Fibroblast of the aortic adventitia (primary cell): ENCODE measurements at places on chromosomes 2 and 18. TPM values are rescaled to one million over a fixed set of nuclear protein-coding genes. Genes with fewer than 3 reads are reported as not detected.

The LRRTM1 gene
- total RNA-seq, result 0.09 TPM in 1 of 2 replicates, not detected in the other

The TRMT61B gene
- total RNA-seq, result 14.5 and 15.2 TPM in 2 replicates

The SAG gene
- total RNA-seq, result not detected in 2 replicates

The CCDC85A gene
- 0.45 and 1.8 TPM in 2 replicates for total RNA-seq

The RNF125 gene
- total RNA-seq, result 0.65 and 1.6 TPM in 2 replicates

The COMMD1 gene
- 60.7 and 126 TPM in 2 replicates for total RNA-seq

The CYS1 gene
- total RNA-seq, result 3.2 and 7.0 TPM in 2 replicates

The RAB17 gene
- 0.54 and 3.5 TPM in 2 replicates for total RNA-seq

The TWIST2 gene
- 15.8 and 64.1 TPM in 2 replicates for total RNA-seq

The GKN2 gene
- not detected in 2 replicates for total RNA-seq

The UGT1A3 gene
- total RNA-seq, result not detected in 2 replicates

The TBR1 gene
- not detected in 2 replicates for total RNA-seq

The EPB41L3 gene
- 28.0 and 37.3 TPM in 2 replicates for total RNA-seq

The WDR7 gene
- 24.0 and 26.7 TPM in 2 replicates for total RNA-seq

The ARHGAP15 gene
- not detected in 2 replicates for total RNA-seq

The GAREM1 gene
- 2.4 and 5.5 TPM in 2 replicates for total RNA-seq

The MC5R gene
- total RNA-seq, result not detected in 2 replicates

The SKOR2 gene
- not detected in 2 replicates for total RNA-seq

The UGT1A8 gene
- total RNA-seq, result 0.09 TPM in 1 of 2 replicates, not detected in the other

The TOGARAM2 gene
- total RNA-seq, result under 0.01 TPM in 1 of 2 replicates, not detected in the other

The MFSD2B gene
- total RNA-seq, result not detected in 2 replicates

The CRYGD gene
- not detected in 2 replicates for total RNA-seq

The IL1F10 gene
- not detected in 2 replicates for total RNA-seq

The CD8B gene
- total RNA-seq, result not detected in 2 replicates

The UGT1A1 gene
- total RNA-seq, result not detected in 2 replicates

The LHCGR gene
- total RNA-seq, result 0.25 TPM in 1 of 2 replicates, not detected in the other

The FAM117B gene
- total RNA-seq, result 4.7 and 5.5 TPM in 2 replicates
